Activated CD8-positive, alpha-beta T cell treated with anti-CD3 and anti-CD28 coated beads for 36 hours (primary cell): ENCODE measurements at places on chromosomes 7 and 10.

- DNase-seq: no peak
Observed at GRCh38 chr7:20140291-20141001, 76.7 kb downstream of the MACC1 start.

GRCh38 chr7:31043051-31043471, 9.0 kb upstream of the ADCYAP1R1 start:
- no peak for DNase-seq

GRCh38 chr10:101576211-101576863, 11.7 kb downstream of the POLL start:
- no peak for DNase-seq

DNA sequence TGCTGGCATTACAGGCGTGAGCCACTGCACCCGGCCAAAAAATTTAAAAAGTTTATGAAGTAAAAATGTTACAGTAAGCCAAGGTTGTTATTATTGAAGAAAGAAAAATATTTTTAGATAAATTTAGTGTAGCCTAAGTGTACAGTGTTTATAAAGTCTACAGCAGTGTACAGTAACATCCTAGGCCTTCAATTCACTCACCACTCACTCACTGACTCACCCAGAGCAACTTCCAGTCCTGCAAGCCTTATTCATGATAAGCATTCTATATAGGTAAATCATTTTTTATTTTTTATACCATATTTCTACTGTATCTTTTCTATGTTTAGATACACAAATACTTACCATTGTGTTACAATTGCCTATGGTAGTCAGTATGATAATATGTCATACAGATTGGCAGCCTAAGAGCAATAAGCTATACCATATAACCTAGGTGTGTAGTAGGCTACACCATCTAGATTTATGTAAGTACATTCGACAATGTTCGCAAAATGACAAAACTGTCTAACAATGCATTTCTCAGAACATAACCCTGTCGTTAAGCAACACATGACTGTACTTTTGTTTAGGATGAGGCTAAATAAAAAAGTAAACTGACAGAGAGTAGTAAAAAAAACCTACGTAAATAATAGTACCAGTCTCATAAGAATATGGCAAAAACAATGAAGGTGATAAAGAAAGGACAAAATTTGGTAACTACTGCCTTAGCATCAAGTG, 77.8 kb upstream of the FAM133B start:
- no peak for DNase-seq

- DNase-seq: no peak
Observed at GRCh38 chr7:118033273-118033672, 150.7 kb upstream of the LSM8 start.
